Fibroblast of skin of left quadriceps (primary cell): ENCODE measurements at places on chromosomes 7 and 10.

- DNase-seq = no peak
Observed at GRCh38 chr10:95388539-95388938, 97.7 kb upstream of the PDLIM1 start.

- DNase-seq = no peak
Observed at GRCh38 chr7:96287559-96287958, 34.3 kb downstream of the SLC25A13 start.

DNA sequence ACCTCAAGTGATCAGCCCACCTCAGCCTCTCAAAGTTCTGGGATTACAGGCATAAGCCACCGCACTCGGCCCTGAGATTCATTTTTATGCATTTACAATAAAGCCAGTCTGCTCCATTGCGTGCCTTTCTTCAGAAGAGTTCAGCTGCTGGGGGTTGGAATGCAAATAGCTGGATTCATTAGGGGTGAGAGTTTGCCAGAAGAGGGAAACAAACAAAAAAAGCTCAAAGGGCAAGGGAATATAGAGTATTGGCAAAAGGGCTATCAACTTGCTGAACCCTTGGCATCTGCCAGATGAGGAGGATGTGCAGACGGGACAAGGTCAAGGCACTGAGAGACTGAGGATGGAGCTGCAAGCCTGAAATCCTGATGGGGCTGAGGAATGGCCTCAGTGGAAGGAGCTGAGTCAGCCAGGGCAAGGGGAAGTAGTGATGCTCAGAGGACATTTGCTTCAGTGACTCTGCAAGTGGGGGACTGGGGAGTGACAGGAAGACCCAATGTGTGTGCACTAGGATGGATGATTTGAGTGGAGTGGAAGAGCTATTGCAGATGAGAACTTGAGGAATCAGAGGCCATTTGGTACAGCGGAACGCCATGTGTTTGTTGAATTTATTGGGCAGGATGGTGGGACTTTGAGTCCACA lies 75.0 kb upstream of the ARMC3 start:
- no peak for DNase-seq

DNA sequence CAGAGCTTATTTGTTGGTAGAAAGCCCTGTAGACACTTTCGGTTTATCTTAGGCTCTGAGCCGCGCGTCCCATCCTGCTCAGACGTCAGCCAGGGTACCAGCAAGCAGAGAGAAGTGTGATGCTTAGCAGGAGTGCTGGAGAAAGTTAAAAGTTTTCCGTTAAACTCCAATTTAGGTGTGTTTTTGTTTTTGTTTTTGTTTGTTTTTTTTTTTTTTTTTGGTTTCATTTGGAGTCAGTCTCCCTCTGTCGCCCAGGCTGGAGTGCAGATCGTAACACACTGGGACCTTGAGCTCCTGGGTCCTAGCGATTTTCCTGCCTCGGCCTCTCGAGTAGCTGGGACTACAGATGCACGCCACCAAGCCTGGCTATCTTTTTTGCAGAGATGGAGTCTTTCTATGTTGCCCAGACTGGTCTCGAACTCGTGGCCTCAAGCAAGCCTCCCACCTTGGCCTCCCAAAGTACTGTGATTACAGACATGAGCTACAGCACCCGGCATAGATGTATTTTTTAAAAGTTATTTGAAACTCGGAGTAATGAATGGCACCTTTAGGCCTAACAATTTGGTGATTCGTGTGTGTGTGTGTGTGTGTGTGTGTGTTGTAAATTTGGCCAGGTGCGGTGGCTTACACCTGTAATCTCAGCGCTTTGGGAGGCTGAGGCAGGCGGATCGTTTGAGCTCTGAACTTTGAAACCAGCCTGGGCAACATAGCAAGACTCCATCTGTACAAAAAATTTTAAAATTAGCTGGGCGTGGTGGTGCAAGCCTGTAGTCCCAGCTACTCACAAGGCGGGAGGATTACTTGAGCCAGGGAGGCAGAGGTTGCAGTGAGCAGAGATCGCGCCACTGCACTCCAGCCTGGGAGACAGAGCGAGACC lies 1.3 kb upstream of the HIP1 start:
- no peak for DNase-seq

GRCh38 chr7:154304231-154304630 lies 252.0 kb downstream of the DPP6 start:
- DNase-seq = no peak

DNA sequence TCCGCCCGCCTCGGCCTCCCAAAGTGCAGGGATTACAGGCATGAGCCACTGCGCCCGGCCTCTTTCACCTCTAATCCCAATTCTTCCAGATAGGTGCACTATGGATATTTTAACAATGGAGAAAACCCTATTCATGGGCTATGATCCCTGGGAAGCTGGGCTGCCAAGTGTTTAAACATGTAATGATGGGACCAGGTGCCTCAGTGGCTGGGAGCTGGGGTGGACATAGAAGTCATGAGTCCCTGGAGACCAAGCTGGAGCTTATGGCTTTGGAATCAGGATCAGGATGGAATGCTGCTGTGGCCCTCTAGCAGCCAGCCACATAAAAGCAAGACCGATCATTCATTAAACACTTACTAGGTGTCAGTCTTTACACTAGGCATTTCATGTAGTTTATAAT lies 41.8 kb upstream of the IGFBP3 start:
- DNase-seq = no peak

DNA sequence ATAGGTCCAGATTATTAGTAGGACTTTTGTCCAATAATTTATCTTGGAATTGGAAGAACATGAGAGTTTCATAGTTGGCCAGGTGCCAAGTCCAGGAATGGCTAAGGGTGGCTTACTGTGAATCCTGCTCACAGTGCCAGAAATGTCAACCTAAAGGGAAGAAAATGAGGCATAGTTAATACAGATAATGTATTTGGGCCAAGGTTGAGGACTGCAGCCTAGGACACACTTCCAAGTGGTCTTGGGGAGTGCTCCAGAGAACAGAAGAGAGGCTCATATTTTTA lies 78.2 kb downstream of the MAPK8 start:
- DNase-seq = no peak

GRCh38 chr10:29687421-29688164 lies 52.8 kb upstream of the SVIL start:
- no peak for DNase-seq

GRCh38 chr7:145324081-145324480 lies 488.2 kb upstream of the TPK1 start:
- no peak for DNase-seq

GRCh38 chr10:62379394-62379793 lies 5.2 kb downstream of the ZNF365 start:
- DNase-seq = no peak

DNA sequence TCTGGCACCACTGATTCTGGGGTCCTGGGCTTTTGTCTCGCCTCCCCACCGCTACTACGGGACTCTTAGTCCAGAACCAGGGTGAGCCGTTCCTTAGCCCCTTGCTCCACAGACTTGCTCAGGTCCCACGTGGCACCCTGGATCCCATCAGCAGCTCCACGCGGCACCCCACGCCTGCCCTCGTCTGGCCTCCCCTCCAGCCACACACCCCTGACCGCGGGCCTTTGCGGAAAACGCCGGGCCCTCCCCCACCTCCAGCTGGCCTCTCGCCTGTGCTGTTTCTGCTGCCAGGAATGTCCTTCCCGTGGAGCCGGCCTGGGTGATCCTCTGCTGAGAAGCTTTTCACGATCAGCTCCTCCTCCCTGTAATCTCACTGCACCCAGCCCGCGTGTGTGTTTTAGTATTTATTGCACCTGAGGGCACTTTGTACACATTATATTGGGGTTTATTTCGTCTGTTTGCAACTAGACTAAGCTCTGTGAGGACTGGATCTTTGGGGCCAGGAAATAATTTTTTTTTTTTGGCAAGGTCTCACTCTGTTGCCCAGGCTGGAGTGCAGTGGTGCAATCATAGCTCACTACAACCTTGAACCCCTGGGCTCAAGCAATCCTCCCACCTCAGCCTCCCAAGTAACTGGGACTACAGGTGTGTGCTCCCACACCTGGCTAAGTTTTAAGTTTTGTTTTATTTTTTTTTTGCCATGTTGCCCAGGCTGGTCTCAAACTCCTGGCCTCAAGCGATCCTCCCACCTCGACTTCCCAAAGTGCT lies 10.5 kb upstream of the TTYH3 start:
- DNase-seq = no peak

GRCh38 chr7:69047151-69047754 lies 551.0 kb upstream of the AUTS2 start:
- DNase-seq = no peak

- no peak for DNase-seq
Observed at GRCh38 chr7:55427800-55428199, 62.7 kb downstream of the LANCL2 start.

DNA sequence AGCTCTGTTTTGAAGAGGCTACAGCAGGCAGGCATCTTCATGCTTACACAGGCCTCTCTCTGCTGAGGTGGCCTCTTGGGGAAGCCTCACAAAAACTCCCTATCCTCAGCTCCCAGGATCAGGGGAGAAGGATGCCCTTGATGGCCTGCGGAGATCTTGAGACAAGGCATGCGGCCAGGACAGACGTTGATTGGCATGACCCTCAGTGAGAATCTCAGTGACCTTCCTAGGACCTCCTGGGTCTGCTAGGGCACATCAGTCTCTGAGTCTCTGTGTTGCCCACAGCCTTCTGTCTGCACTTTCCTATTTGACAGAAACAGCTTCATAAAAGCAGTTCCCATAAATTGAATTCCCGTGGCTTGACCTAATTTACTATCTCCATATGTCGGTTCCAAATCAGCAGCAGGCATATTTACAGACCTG lies 1005.8 kb upstream of the C7orf33 start:
- DNase-seq = no peak

GRCh38 chr10:88185830-88186229 lies 322.4 kb downstream of the PTEN start:
- DNase-seq = no peak
